OCI-LY7 (cell line): ENCODE measurements at places on chromosomes 2 and 18.

DNA sequence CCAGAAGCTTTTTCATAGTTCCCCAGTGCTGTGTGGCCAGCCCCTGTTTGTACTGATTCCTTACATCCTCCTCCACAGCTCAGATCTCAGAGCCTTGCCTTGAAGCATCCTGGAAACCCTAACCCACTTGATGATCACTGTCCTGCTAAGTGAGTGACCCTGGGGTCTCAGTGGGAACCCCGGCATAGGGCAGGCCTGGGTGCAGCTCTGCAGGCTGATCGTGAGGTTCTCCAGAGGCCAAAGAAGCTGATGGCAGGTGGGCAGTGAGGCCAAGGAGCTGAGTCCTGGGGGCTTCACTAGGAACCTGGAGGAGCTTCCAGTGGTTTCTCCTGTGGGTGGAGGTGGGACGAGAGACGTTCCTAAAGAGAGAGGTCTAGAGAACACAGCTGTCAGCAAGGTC lies 47.4 kb upstream of the BIN1 start:
- DNase-seq = no peak

GRCh38 chr2:160076241-160076640 lies 13.8 kb upstream of the PLA2R1 start:
- DNase-seq = no peak

GRCh38 chr2:148546270-148546669 lies 98.3 kb upstream of the EPC2 start:
- no peak for DNase-seq

DNA sequence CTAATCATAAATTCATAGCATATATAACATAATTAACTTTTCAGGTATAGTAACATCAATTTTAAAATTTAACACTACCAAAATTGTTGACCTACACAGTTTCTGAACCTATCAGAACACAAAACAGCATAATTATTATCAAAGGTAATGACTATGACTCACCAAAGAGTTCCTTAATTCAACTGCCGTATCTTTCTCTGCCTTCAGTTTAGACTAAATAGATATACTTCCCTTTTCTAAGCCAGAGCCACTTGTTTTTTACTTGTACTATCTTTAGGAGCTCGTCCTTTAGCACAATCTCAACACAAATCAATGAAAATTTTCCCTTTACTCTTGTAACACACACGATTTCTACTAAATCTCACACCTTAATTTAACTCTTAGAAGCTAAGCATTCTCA lies 54.4 kb downstream of the CCDC88A start:
- DNase-seq = peak; percentile 54

GRCh38 chr2:35468245-35468644 lies 887.3 kb upstream of the CRIM1 start:
- no peak for DNase-seq

GRCh38 chr2:224584111-224584784 lies 915 bp downstream of the CUL3 start:
- peak; percentile 69 for DNase-seq

GRCh38 chr18:45849529-45849928 lies 24.1 kb downstream of the SIGLEC15 start:
- DNase-seq = no peak

DNA sequence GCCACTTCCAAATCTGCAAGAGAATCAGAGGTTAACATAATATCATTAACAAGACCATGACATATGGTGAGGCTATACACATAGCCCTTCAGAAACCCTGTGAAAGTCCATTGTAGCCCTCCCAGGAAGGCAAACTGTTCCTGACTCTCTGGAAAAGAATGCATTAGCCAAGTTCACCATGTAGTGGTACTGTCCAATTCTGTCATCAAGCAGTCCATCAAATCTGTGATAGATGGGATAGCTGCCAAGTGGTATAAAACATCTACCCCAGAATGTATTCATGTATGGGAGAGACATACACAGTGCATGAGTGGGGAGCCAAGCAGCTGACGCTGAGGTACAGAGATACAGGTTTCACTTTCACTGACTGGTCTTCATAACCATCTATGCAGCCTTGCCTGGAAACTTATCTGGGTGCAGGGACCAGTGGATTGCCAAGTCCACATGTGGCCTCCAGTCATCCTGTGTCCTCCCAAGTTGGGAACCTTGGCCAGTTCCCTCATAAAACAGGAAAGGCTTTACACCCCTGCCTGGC lies 281.1 kb downstream of the MBD2 start:
- DNase-seq = no peak

DNA sequence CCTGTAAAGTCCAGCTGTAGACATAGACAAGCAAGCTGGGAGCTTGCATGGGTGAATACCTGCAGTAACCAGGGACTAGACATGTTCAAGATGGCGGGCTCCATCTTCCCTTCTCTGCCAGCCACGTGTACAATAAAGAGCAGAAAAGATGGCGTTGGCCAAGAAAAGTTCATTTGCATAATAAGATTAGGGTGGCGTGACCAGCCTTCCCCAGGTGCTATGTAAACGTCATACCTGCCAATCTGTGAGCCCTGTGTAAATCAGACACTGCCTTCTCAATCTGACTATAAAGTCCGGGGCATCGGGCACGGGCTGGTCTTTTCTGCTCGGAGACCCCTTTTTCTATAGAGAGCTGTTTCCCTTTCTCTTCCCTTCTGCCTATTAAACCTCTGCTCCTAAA lies 101.6 kb upstream of the XPO1 start:
- no peak for DNase-seq

- no peak for DNase-seq
Measured at GRCh38 chr2:224014336-224014735, 24.8 kb downstream of the SERPINE2 start.

- DNase-seq = no peak
Measured at GRCh38 chr2:45782436-45782835, 131.0 kb downstream of the PRKCE start.

- DNase-seq = no peak
Measured at GRCh38 chr18:73487966-73488365, 620.2 kb upstream of the NETO1 start.

GRCh38 chr2:169015943-169016342 lies 15.2 kb downstream of the ABCB11 start:
- no peak for DNase-seq

- no peak for DNase-seq
Measured at GRCh38 chr18:23058746-23059415, 76.4 kb upstream of the CABLES1 start.

DNA sequence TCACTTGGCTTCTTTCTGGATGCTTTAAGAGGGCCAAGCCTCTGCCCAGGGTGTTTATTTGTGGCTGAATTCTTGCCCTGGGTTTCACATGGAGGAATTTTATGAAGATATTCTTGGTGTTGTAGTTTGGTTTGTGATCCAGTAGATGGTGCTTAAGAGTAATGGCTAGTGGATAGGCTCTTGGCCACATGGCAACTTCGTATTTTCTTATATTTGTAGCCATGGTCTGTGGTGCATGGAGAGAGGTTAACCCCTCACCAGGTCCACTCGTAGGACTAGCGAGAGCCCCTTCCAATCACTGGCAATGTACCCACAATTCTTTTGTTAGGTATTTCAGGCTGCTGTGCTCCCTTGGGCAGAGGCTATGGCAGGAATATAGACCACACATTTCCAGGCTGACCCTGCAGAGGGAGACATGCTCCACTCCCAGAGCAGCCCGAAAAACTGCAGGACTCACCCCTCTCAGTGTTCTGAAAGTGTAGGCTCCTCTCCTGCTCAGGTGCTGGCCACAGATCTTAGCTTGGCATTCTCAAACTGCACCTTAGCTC lies 582.1 kb upstream of the SETBP1 start:
- no peak for DNase-seq

- no peak for DNase-seq
Measured at GRCh38 chr2:238286551-238286950, 1.9 kb downstream of the PER2 start.

DNA sequence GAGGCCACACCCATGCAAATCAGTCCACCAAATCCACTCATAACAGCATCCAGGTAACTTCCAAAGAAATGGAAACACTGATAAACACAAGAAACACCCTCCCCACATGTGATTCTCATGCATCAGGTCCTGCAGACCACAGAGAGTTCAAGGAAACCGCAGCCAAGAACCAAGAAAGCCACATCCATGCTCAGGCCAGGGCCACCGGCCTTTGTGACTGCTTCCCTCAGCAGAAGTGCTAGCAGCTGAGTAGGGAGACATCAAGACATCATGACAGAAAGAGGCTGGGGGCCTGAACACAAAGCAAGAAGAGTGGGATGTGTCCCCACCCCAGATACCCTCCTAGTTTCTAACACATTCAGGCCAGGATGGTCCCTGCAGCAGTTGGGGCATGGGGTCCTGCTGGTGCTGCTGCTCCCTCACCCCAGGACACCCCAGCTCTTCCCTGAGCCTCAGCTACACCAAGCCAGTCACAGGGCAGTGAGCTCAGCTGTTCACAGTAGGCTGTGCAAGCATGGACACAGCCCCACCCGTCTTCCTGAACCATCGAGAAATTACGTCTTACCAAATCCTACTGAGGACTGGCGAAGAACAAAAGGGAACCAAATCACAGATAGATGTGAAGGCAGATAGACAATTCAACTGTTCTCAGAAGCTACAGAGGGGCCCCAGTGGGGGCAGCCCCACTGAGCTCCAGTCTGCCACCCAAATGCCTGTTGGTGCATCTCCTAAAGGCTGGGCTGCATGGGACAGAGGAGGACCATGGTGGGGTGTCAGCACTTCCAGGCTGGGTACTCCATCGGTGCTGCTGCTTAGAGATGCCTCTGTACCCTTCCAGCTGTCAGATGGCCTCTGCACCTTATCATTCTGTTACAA lies 60.9 kb downstream of the HDAC4 start:
- DNase-seq = no peak

- peak; percentile 79 for DNase-seq
Measured at GRCh38 chr2:25165992-25166875, 2.1 kb downstream of the POMC start.

- no peak for DNase-seq
Measured at GRCh38 chr18:5892823-5893431, 2.4 kb downstream of the TMEM200C start.

DNA sequence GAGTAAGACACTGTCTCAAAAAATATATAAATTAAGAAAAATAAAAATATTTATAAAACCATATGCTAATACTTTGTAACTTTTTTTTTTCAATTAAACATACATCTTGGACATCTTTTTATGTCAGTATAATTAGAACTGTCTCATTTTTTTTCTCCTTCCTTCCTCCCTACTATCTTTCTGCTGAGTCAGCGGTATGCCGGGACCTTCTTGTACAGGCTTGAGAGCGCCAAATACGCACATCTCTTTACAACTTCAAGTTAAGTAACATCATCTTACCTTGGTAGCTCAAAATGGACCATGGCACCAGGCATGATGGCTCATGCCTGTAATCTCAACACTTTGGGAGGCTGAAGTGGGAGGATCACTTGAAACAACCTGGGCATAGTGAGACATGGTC lies 153.4 kb downstream of the FAM161A start:
- no peak for DNase-seq

DNA sequence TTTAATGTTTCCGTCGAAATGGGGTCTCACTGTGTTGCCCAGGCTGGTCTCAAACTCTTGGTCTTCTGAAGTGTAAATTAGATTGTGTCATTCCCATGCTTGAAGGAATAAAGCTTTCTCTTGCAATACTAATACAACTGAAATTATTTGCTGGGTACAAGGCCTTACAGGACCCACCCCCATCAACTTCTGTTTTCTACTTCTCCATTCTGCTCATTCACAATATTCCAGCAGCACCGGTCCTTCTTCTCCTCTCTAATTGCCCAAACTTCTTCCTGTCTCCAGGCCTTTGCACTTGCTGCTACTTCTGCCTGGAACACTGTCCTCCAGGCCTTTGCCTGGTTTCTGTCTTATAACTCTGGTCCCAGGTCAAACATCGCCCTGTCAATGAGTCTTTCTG lies 73.8 kb downstream of the APOB start:
- no peak for DNase-seq

DNA sequence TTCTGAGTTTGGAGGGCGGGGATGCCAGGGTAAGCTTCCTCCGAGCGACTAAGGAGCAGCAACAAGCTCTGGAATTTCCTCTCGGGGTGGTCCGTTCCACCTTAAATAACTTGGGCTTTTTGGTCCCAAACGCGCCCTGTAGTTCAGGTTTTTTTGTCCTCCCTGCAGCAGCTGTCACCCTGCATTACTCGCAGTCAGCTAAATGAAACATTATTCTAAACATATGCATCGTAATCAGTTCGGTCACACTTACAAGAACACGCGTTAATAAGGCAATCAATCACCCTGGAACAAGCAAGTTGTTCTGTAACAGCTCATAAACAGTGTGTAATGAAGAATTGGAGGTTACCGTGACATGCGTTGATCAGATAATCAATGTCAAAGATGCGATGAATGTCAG lies 8.3 kb downstream of the EVX2 start:
- no peak for DNase-seq

DNA sequence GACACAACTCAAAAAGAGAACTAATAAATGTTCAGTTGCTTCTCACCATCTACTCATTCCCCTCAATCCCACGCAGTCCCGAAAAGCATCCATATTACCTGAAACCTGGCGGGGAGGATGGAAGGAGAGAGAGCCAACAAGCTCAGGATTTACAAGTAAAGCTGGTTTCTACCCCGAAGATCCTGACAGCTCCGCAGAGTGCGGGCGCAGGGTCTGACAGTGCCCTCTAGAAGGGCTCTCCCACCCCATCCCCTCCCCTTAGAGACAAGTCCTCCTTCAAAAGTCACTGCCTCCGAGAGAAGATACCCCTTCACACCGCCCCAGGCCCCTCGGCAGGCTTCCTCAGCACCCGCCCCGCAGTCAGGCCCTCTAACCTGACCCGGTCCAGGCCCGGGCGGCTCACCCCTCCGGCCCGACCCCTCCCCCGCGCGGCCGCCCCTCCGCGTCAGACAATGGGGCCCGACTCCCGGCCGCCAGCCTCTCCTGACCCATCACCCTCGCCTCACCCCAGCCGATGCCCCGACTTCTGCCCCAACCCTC lies 550 bp downstream of the RAB1A start:
- DNase-seq = peak; percentile 40

GRCh38 chr2:208280933-208281332 lies 14.9 kb downstream of the PIKFYVE start:
- DNase-seq = no peak

DNA sequence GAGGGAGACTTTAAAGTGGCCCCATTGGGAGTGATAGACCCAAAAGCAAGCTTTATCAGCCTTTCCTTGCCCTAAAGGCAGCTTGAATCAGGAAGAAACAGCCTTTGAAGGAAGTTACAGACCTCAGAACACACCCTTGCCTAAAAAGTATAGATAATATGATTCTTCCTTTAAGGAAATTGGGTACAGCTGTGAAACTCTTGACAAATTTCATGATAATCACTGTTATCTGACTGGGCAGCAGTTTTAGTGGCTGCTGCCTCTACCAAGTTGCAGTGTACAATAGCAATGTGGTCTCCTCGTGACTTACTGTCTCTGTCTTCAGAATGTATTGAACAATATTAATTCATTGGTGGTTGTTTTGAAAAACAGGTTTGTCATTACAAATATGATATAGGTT lies 16.7 kb downstream of the HOXD1 start:
- DNase-seq = no peak

GRCh38 chr2:49002750-49003149 lies 151.6 kb downstream of the FSHR start:
- DNase-seq = no peak

DNA sequence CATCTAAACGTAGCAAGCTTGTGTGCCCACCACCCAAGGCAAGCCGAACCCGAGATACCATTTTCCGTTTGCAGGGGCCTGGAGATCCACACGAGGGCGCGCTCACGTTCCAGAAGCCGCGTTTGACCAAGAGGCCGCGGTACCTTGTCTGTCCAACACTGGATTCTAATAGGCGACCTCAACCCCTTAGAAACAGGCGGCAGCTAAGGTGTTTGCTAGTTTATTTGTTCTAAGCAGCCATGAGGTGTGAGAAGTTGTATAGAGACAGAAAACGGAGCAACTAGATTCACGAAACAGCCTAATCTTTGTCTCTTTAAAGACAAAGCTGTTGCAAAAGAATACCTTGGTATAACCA lies 4.2 kb downstream of the HOXD11 start:
- peak; percentile 36 for DNase-seq

GRCh38 chr2:184527058-184527457 lies 71.3 kb upstream of the ZNF804A start:
- peak; percentile 20 for DNase-seq
